Mesothelial cell of epicardium (in vitro differentiated cells): ENCODE measurements at places on chromosomes 7 and 10. TPM values are rescaled to one million over a fixed set of nuclear protein-coding genes. Genes with fewer than 3 reads are reported as not detected.

GRCh38 chr7:136016649-136017395 lies 39.7 kb upstream of the MTPN start:
- no peak overlapping the region for H3K27ac ChIP-seq
- no peaks in the 10 kb centered on the region for H3K36me3 ChIP-seq

DNA sequence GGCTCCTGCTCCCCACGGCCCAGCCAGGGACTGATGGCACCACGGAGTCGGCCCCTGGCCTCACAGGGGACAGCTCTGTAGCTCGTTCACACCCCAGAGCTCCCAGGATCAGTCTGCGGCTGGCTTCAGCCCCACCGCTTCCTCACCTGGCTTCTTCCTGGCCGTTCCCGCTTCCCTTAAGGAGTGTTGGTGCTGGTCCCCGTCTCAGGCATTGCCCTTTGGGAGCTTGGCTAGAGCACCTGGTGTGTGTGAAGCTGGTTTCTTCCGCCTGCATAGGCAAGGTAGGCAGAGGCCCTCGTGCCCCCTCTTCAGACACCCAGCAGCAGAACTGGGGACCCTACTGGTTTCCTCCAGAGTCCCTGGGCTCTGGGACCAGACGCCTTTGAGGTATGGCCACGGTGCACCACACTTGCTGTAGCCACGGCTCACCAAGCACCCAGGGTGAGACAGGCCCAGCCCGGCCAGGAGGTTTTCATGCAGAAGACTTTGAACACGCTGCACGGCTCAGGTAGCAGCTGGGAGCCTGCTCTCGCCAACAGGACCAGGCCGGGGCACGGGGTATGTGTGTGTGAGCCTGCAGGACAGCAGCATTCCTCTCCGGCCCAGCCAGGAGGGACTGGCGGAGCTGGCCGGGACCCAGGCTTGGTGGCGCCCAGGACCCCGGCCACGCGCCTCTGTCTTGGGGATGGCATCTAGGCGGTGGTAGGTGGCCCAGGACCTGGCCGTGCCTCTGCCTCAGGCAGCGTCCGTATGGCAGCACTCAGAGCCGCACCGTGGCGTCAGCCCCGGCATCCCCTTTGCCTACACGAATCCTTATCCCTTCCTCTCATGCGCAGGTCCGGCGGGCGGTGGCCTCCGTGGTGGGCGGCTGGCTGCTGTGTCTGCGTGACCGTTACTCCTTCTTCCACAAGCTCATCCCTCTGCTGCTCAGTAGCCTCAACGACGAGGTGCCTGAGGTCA lies 13.2 kb upstream of the PRKAR1B start:
- DNase-seq: no peak
- no peaks in the 10 kb centered on the region for H3K27me3 ChIP-seq
- peaks cover 4% of the 10 kb centered on the region for H3K4me1 ChIP-seq
- H3K36me3 ChIP-seq: peaks cover 21% of the 10 kb centered on the region
- no peak overlapping the region for H3K27ac ChIP-seq

DNA sequence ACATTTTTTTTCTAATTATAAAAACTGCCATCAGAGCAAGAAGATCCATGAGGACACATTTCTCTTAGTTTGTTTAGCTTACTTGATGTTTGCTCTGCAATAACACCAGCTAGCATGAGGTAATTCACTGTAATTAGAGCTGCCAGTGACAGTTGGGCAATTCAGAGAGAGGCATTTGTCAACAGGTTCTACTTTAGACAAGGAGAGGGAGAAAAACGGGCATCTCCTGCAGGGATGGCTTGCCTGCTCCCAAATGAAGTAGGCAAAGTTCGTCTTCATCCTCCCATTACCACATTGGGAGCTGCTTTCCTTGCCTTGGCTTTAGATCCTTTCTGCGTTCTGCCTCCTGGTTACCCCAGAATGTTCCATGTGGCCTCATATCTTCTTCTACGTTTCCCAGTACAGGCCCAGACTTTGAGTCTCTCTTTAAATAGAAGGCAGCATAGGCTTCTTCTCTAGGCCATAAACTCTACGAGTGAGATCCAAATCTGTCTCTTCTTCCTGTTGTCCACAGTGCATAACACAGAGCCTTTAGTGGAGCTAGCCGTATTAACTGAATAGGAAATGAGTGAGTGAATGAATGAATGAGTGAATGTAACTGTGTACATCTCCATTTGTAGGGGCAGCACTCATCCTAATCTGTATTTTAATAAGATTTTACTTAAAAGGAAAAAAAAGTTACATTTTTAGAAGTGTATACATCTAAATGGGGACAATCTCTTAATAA lies 21.2 kb downstream of the ASB15 start:
- no peak for DNase-seq
- H3K27ac ChIP-seq: no peak overlapping the region
- H3K36me3 ChIP-seq: no peaks in the 10 kb centered on the region
- H3K4me1 ChIP-seq: no peaks in the 10 kb centered on the region
- no peaks in the 10 kb centered on the region for H3K27me3 ChIP-seq

GRCh38 chr10:100128951-100129350 lies 47.3 kb upstream of the CPN1 start:
- H3K4me1 ChIP-seq: no peaks in the 10 kb centered on the region
- no peaks in the 10 kb centered on the region for H3K36me3 ChIP-seq
- H3K27me3 ChIP-seq: peaks cover 7% of the 10 kb centered on the region

DNA sequence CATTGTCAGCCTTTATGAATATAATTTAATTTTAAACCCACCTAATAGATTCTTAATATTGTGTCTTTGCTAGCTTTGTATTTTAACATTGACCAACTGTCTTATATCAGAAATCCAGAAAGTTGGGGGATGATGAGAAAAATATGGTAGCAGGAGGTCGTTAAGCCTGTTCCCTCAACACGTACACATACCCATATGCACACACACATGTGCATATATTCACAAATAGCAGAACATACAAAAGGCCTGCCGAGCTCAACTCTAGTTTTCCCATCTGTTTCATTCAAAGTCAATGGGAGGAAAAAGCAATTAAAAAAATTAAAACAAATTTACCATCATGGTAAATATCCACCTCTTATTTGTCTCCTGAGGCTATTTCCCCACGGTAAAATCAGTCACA lies 25.9 kb upstream of the PTPRZ1 start:
- no peaks in the 10 kb centered on the region for H3K27me3 ChIP-seq
- no peaks in the 10 kb centered on the region for H3K36me3 ChIP-seq
- H3K27ac ChIP-seq: no peak overlapping the region
- no peak for DNase-seq
- H3K4me1 ChIP-seq: no peaks in the 10 kb centered on the region

GRCh38 chr7:10122551-10123100 lies 851.0 kb upstream of the PHF14 start:
- H3K27ac ChIP-seq: peak overlapping the region; percentile 76
- H3K27me3 ChIP-seq: no peaks in the 10 kb centered on the region
- no peak overlapping the region for H3K4me3 ChIP-seq

DNA sequence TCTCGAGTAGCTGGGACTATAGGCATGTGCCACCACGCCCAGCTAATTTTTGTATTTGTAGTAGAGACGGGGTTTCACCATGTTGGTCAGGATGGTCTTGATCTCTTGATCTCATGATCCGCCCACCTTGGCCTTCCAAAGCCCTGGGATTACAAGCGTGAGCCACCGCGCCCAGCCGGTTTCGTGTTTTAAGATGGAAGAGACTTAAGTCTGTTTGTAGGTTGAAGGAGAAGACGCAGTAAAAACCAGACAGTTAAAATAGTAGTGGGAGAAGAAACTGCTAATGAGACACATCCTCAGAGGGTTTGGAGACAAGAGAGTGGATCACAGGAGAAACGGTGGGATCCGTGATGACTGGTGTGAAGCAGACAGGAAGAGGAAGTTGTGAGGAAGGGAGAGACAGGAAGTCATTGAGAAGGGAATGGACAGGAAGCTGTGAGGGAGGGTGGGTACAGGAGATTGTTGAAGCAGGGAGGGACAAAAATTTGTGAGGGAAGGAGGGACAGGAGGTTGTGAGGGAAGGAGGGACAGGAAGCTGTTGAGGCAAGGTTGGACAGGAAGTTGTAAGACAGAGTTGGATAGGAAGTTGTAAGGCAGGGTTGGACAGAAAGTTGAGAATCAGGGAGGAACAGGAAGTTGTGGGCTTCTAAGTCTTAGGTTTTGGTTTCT lies 115.5 kb downstream of the WDFY4 start:
- no peak overlapping the region for H3K27ac ChIP-seq
- peaks cover 17% of the 10 kb centered on the region for H3K4me1 ChIP-seq
- H3K27me3 ChIP-seq: peaks cover 16% of the 10 kb centered on the region
- no peak overlapping the region for H3K4me3 ChIP-seq
- H3K36me3 ChIP-seq: no peaks in the 10 kb centered on the region

- no peak overlapping the region for H3K27ac ChIP-seq
- no peak overlapping the region for H3K4me3 ChIP-seq
- no peak for DNase-seq
- peaks cover 3% of the 10 kb centered on the region for H3K4me1 ChIP-seq
- H3K36me3 ChIP-seq: no peaks in the 10 kb centered on the region
These were observed 29.4 kb upstream of the MBL2 start for GRCh38 chr10:52801947-52802346.

- no peak for DNase-seq
- peaks cover 34% of the 10 kb centered on the region for H3K27me3 ChIP-seq
- peaks cover 2% of the 10 kb centered on the region for H3K36me3 ChIP-seq
- no peak overlapping the region for H3K4me3 ChIP-seq
- H3K27ac ChIP-seq: no peak overlapping the region
These were observed 20.3 kb downstream of the PPIF start for GRCh38 chr10:79367426-79368189.

DNA sequence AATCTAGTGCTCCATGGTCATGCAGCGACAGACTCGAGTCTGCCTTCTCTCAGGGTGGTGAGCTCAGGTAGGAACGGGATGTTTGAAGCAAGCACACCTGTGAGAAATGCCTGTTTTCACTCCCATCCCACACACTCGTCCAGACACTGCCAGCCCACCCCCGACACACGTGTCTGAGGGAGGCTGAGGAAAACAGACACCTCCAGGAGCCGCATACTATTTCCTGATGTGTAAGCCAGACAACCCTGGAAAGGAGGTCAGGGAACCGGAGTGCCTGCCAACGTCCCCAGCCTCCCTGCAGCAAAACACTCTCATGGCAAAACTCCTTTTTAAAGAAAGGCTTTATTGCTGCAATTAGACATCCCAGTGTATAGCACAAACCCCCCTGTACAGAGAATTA lies 80.2 kb downstream of the ALOX5 start:
- no peak for DNase-seq
- no peaks in the 10 kb centered on the region for H3K27me3 ChIP-seq
- H3K4me1 ChIP-seq: no peaks in the 10 kb centered on the region
- peaks cover 10% of the 10 kb centered on the region for H3K36me3 ChIP-seq
- H3K4me3 ChIP-seq: no peak overlapping the region

GRCh38 chr10:116254422-116255155 lies 18.4 kb downstream of the GFRA1 start:
- H3K4me1 ChIP-seq: peaks cover 29% of the 10 kb centered on the region
- H3K4me3 ChIP-seq: peak overlapping the region; percentile 18
- H3K36me3 ChIP-seq: no peaks in the 10 kb centered on the region
- H3K27me3 ChIP-seq: no peaks in the 10 kb centered on the region
- DNase-seq: no peak

DNA sequence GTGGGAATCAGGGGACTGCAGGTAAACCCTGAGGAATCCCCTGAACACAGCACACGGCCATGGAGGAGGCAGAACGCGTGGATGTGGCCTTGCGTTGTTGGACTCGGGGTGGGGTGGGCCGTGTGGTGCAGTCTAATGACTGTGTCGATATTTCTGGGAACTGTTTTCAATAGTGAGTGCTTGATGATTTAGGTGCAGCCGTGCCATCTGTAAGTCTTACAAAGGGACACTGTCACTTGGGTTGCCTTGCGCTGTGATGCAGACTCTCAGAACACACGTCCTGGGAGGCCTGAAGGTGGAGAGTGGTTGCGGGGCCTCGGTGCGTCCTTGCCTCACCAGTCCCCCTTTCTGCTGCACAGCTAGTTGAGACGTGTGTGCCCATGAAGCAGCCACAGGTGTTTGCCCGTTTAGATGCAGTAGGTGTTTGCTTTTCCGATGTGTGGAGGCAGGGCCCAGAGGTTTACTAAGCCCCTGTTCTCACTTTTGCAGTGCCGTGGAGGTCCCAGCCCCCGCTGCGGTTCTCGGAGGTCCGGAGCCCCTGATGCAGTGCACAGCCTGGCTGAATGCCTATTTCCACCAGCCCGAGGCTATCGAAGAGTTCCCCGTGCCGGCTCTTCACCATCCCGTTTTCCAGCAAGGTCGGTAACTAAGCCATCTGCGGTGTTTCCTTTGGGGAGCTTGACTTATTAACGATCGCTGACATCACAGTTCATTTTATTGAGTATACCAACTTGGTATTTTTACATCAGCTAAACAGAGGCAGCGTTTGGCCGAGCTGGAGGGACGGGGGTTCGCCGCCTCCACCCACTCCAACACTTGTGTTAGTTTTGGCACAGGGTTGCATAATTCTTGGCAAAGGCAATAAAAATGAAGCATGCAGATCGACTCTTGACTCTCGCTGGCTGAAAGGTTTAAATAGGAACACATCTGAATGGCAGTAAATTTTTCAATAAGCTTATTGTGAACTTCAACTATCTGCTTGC lies 240.7 kb downstream of the MGMT start:
- H3K4me3 ChIP-seq: no peak overlapping the region
- peaks cover 9% of the 10 kb centered on the region for H3K4me1 ChIP-seq
- H3K27me3 ChIP-seq: no peaks in the 10 kb centered on the region
- DNase-seq: no peak
- no peak overlapping the region for H3K27ac ChIP-seq
- H3K36me3 ChIP-seq: peaks cover 6% of the 10 kb centered on the region

- H3K27ac ChIP-seq: no peak overlapping the region
- no peaks in the 10 kb centered on the region for H3K4me1 ChIP-seq
- no peaks in the 10 kb centered on the region for H3K36me3 ChIP-seq
These were observed 406.9 kb upstream of the PRKCQ start for GRCh38 chr10:6986927-6987326.

GRCh38 chr7:132464740-132465139 lies 111.5 kb downstream of the PLXNA4 start:
- H3K4me1 ChIP-seq: peaks cover 11% of the 10 kb centered on the region
- no peak overlapping the region for H3K27ac ChIP-seq
- H3K36me3 ChIP-seq: no peaks in the 10 kb centered on the region
- H3K27me3 ChIP-seq: peaks cover 2% of the 10 kb centered on the region
- DNase-seq: no peak
- no peak overlapping the region for H3K4me3 ChIP-seq

DNA sequence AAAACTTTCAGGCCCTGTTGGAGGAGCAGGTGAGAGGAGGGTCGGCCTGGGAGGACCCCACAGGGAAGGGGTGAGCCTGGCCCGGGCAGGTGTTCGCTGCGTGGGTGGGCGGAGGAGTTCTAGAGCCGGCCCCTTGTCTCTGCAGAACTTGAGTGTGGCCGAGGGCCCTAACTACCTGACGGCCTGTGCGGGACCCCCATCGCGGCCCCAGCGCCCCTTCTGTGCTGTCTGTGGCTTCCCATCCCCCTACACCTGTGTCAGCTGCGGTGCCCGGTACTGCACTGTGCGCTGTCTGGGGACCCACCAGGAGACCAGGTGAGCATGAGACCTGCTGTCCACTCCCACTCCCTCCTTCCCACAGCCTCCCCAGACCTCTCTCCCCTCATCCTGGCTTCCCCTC lies 5.6 kb downstream of the ZNHIT1 start:
- H3K4me1 ChIP-seq: peaks cover 12% of the 10 kb centered on the region
- no peak overlapping the region for H3K27ac ChIP-seq
- no peak overlapping the region for H3K4me3 ChIP-seq
- DNase-seq: no peak
- H3K36me3 ChIP-seq: peaks cover 37% of the 10 kb centered on the region

- H3K36me3 ChIP-seq: peaks cover 6% of the 10 kb centered on the region
- DNase-seq: no peak
- no peaks in the 10 kb centered on the region for H3K27me3 ChIP-seq
- H3K4me3 ChIP-seq: no peak overlapping the region
These were observed 96.3 kb downstream of the ATXN7L1 start for GRCh38 chr7:105779856-105780780.

Gene TCAF2
- 1.6 to 1.9 TPM (median 1.7 TPM) in 3 replicates for total RNA-seq

Gene C7orf33
- not detected in 3 replicates for total RNA-seq

Gene SLC26A5
- not detected in 3 replicates for total RNA-seq

Gene SLC16A12
- total RNA-seq: 3.0 to 3.1 TPM (median 3.1 TPM) in 3 replicates

Gene CALU
- 193 to 199 TPM (median 194 TPM) in 3 replicates for total RNA-seq

Gene CHAT
- total RNA-seq: not detected in 3 replicates

Gene FLNC
- 176 to 188 TPM (median 184 TPM) in 3 replicates for total RNA-seq
